Cortex of kidney (tissue), 1 donor: ENCODE measurements at places on chromosomes 7 and 10.

DNA sequence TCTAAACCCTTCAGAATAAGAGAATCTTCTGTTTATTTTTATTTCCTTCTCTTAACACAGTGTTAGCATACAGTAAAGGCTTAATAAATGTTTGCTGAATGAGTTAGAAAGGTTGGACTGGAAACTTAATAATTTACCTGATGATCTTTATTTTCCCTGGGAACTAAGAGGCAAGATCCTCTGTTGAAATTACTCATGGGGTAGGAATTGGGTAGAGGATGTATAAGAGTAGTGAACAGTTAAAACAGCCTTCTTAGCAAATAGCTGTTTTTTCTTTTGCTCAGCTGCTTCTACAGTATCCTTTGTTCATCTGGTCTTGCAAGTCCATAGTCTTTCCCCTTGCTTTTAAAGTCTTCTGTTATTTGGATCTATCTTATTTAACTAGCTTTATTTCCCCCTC, 80.0 kb downstream of the AKAP9 start:
- no peak for DNase-seq

- DNase-seq: no peak
Observed at GRCh38 chr10:47402641-47403301, 18.7 kb upstream of the ZNF488 start.

DNA sequence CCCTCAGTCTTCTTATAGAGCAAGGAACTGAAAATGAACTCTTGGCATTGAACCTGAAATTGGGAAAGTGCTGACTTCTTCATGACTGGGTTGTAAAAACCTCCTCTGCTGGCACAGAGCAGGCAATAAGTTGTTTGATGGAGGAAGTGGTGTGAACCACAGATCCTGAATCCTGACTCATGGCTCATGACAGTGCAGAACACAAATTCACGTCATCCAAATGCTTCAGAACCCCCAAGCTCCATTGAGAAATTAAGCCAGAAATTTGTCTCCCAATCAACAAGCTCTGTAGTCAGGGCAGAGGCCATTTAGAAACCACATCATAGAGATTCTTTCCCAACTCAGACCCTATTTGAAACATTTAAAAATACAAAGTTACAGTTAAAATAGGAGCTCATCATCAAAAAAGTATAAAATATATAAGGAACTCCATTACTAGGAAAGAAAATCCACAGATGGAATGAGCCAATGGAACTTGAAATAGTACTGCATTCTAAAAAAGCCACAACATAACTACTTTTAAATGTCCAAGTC, 10.3 kb upstream of the STK17A start:
- DNase-seq: no peak

GRCh38 chr10:58753425-58753824, 240.8 kb downstream of the BICC1 start:
- no peak for DNase-seq

GRCh38 chr10:98638920-98639319, 192.2 kb upstream of the HPS1 start:
- no peak for DNase-seq
